ENCODE measurements at places on chromosomes 1 and 21. TPM values are rescaled to one million over a fixed set of nuclear protein-coding genes. Genes with fewer than 3 reads are reported as not detected.

CELA3B gene
- not detected for total RNA-seq

RNU1-4 gene
- under 0.01 TPM for total RNA-seq

OR2T35 gene
- not detected for total RNA-seq

PLXNA2 gene
- total RNA-seq, result 53.4 TPM

NBPF4 gene
- not detected for total RNA-seq

HSPA6 gene
- 3.9 TPM for total RNA-seq

FMOD gene
- 7.5 TPM for total RNA-seq

GJB5 gene
- 123 TPM for total RNA-seq

OR2C3 gene
- total RNA-seq, result not detected

OR2M7 gene
- total RNA-seq, result not detected

REN gene
- not detected for total RNA-seq

APOBEC4 gene
- total RNA-seq, result not detected

NIPAL3 gene
- total RNA-seq, result 36.5 TPM

CHIT1 gene
- 1.00 TPM for total RNA-seq

ENAH gene
- total RNA-seq, result 34.9 TPM

NUAK2 gene
- total RNA-seq, result 15.8 TPM

DENND2C gene
- total RNA-seq, result 30.3 TPM

GPR161 gene
- total RNA-seq, result 1.7 TPM

FCAMR gene
- total RNA-seq, result not detected

IFI44 gene
- 4.2 TPM for total RNA-seq

FCRL5 gene
- total RNA-seq, result 0.08 TPM

Data from esophagus squamous epithelium (tissue), 5 donors.